Stimulated activated CD4-positive, alpha-beta T cell treated with anti-CD3 and anti-CD28 coated beads, Interleukin-1b, Interleukin-23, amount 100 ng/mL, for 48 hours (primary cell): ENCODE measurements at places on chromosomes 5 and 9.
A peak's percentile ranks its signal among the peaks of the same experiment; 100 is the strongest.

DNA sequence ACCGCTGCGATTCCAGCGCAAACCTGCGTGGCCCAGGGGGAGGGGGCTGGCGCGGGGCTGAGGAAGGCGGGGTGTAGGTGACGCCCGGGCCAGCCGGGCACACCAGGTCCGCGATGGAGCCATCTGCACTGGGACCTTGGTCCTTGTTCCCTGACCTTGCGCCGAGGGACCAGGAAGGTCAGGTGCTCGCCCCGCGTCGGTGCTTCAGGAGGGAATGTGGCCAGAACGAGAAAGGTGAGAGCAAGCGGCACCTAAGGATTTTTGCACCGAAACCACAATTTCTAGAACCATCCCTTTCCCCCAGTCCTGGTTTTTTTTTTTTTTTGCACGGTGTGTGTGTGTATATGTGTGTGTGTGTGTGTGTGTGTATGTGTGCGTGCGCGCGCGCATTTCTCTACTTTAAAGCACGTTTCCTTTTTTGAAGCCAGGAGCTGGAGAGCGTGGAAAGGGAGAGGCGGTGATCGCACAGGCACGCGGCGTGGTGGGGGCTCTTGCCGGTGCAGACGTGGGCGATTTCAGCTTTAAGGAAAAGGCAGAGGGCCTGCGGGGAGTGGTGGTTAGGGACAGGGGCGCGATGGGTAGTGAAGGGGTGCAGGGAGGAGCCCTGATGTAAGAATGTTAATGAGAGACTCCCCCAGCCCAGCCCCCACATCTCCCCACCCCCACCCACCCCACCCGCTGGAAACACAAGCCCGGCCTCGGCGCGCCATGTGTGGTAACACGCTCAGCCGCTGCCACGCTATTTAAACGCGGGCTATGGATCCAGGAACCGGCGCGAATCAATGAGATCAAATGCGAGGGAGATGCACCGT lies at the start of gene NPR3:
TSS of gene NPR3 (plus strand) at position 772 of the 812 bp plus-strand sequence. CDS start 456 bp downstream, outside the sequence.
- DNase-seq = no peak

- no peak for DNase-seq
Measured at GRCh38 chr9:114174876-114175771, 19.8 kb downstream of the COL27A1 start.

DNA sequence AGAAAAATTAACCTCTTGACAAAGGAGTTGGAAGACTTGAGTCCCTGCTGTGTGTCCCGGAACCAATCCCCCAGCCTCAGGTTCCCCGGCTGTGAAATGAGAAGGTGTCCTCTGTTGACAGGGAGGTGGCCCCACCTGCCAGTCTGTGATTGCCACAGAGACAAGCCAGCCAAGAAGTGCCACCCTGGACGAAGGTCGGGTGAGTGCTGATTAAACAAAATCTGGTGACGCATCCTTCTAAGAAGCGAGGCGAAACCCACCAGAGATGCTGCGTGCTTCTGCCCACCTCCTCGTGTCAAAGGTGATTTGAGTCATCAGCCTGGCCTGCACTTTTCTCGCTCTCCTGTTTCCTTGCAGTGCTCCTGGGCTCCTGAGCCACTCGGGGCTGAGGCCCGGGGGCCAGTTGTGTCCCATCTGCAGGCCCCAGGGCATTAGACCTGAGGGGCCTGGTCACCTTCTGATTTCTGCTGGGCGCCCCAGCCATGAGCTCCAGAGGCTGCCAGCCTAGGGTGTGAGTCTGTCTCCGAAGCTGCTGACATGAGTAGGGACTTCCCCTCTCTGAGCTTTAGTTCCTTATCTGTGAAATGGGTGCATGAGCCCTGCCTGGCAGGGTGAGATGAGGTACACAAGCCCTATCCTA lies 28.7 kb downstream of the NEK6 start:
- DNase-seq = peak; percentile 67

DNA sequence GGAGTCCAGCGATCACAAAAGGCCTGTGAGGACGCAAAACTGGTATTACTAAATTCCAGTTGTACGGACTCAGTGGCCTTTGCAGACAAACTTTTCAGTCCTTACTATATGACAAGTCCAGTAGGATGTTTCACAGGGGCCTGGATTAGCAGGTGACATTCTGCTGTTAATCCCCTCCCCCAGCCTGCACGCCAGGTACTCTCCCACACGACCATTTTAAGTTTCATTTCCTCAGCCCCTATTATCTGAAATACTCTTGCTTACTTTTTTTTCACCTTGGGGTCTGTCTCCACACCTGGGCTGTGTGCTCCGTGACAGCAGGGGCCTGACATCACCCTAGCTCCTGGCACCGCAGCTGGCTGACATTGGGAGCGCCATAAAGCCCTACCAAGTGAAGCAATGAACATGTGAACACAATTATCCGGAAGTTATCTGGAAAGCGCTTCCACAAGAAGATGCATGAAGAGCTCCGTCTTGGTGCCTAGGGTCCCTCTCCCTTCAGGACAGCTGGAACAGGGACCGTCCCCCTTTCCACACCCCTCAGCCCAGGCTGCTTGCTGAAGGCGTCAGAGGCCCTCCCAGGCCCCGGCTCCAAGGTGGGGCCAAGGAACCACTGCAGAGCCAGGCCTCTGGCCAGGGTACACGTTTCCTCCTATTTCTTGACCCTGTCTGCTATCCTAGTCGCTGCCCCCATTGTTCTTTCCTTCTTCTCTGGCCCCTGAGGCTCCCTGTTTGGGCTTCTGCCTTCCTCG lies 39.7 kb upstream of the ZNF622 start:
- DNase-seq = no peak

GRCh38 chr5:75047356-75047755 lies 5.0 kb downstream of the GCNT4 start:
- DNase-seq = no peak

GRCh38 chr9:108386859-108387384 lies 468.9 kb downstream of the ACTL7B start:
- DNase-seq = no peak

DNA sequence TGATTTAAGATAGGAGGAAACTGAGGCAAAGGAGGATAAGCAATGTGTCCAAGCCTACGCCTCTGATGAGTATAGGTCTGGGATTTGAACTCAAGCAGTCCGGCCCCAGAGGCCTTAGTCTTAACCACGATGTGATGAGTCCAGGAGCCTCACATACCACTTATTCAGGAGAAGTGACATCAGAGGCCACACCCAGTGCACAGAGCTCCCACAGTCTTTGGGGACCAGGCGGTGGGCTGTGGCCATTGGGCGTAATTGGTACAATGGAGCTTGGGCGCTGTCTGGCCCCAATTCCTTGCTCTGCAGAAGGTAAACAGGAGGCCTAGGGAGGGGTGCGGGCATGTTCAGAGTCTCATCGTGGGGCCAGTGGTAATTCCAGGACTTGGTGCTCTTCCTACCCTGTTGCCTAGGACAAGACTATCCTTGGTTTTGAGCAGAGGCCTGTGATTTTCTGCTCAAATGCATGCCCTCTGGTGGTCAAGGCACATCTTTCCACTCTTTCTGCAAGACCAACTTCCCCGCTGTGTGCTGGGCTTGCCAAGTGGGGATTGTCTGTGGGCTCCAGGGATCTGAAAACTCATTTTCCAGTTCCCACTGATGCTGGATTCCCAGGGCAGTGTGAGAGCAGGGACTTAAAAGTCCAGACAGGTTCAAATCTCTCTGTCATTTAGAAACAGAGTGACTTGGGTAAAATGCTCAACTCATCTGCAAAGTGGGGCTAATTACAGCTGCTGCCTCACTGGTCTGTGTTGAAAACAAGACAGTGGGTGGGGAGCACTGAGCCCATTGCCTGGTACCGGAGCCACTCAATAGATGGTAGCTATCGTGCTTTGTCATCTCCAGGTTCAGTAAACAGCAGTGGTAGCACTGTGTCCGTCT lies 15.8 kb downstream of the NDST1 start:
- no peak for DNase-seq

DNA sequence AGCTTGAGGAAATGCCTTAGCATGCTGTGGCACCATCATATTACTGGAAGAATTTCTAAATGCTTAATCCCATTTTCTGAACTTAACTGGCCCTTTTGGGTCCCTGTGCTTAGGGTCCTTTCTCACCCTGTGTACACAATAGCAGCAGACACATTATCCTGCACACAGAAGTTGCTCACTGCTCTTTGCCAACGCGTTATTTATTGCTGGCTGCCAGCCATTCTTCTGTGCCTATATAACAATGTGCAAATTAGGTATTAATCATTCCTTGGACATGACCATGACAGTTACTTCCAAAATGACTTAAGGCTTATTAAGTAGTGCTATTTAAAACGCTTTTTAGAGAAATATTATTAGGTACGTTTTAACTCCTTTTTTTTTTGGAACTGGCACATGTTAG lies 134.7 kb downstream of the FBN2 start:
- no peak for DNase-seq

DNA sequence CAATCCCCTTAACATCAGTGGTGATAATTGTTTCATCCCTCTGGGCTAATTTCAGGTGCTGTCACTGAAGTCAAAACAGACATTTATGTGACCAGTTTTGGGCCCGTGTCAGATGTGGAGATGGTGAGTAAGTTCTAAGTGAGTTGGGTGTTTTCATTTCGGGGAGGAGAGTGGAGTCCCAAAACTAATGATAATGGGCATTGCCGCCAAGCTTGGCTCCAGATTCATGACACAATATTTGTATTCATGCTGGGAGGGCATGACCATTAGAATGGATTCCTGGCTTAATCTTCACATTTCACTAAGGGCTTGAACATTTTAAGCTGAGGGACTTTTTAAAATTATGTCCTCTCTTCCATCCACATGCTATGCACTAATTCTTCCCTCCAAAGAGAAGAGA lies 1.4 kb downstream of the GABRA6 start:
- no peak for DNase-seq

DNA sequence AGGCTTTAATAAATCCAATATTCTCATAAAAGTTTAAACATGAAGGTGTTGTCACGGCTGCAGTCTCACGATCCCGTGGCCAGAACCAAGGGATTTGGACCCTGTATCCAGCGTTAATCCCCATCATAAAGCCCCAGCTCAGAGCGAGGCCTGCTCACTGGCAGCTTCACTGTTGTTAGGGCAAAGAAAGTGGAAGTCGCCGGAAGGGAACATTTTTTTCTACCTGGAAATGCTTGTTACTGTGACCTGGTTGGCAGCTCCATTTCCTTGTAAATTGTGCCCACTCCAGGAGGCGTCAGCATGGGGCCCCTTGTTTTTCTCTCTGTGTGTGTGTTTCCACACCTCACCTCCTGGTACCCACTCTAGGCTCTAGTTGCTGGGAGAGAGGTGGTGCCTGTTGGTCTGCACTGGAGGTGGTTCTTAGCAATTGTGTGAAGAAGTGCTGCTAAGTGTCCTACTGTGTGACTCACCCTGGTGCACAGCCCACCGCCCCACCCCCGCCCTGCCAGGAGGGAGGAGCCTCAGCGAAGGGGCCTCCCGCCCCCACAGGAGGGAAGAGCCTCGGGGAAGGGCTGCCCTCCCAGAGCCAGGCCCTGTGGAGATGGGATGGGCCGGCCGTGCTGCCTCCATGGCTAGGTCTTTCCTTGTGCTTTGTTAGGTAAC lies 105.1 kb downstream of the EHMT1 start:
- peak; percentile 22 for DNase-seq

DNA sequence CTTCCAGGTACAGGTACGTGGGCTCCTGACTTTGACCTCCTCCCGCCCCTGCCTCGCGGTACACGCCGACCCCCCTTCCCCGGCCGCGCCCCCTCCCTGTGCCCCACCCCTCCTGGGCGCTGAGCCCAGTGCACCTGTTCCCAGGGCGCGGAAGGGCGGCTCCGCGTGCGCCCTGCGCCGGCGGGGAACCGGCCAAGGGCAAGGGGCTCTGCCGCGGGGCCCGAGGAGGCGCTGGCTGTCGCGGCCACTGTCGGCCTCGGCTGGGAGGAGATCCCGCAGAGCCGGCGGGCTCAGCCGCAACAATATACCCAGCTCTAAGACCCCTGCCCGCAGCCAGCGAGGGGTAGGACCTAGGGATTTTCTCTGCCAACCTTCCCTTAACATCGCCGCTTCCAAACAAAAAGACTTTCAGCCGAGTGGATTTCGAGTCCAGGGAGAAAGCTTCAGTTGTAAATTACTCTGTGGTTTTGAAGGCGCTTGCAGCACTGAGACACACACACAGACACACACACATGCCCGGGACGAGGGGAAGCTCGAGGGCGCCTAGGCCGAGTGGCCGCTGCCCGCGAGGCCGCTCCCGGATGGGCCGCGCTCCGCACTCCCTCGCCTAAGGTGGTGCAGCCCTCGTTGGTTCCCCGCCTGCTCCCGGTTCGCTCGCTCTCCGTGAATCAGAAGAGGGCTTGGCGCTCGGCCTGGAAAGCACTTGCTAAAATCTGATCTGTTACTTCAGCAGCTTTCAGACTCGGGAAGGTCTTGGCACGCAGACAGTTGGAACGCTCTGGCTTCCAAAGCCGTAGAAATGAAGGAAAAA lies 1.2 kb downstream of the FGF18 start:
- no peak for DNase-seq

GRCh38 chr9:27377147-27377807 lies 80.3 kb upstream of the EQTN start:
- no peak for DNase-seq
